Stimulated activated CD4-positive, alpha-beta T cell treated with anti-CD3 and anti-CD28 coated beads, Interleukin-2, amount 100 ng/mL, for 4 hours (primary cell): ENCODE measurements at places on chromosomes 11 and 22.
A peak's percentile ranks its signal among the peaks of the same experiment; 100 is the strongest.

DNA sequence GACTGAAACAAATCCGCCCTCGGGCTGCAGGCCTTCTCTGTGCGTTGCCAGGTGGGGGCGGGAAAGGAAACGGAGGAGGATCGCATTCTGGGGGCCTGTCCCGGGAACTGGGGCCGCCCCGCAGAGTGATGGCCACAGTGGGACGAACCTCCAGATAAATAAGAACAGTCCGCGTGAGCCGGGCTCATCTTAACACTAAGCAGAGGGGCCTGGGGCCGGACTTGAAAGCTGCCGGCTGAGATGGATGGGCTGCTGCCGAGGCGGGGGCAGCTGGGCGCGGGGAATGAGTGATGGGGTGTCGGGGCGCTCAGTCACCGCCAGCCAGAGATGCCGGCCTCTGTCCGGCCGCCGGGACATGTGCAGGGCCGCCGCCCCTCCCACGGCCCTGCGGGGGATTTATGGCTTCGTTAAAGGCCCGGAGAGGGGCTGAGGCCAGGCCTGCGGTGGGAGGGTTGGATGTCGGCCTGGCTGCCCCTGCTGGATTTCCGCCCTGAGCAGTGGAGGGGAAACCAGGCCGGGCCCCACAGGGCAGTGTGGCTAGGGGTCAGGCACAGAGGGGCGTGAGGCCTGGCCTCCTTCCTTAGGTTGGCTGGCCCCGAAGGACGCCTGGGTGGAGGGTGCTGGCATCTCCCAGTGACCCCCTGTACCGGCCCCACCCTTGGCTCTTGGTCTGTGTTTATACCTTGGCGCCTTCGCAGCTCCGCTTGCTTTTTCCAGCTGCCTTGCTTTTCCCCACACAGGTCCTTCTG is 45.3 kb upstream of the CD82 start:
- no peak for DNase-seq

DNA sequence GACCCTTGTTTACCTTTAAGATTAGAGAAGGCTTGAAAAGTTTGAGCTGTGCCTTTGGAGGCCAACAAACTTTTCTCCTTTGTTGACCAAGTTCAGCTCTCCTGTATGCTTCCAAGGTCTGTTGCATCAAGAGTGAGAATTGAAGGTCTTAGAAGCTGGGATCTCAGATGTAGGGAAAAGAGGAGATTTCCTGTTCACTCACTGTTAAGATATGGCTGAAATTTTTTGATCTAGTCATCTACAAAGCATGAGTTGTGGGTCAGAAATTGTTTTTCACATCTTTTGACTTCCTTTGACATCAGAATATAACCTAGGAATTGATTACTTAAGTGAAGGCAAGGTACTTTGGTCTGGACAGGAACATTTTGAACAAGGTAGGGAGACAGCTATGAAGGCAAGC is 12.1 kb downstream of the OR51B4 start:
- no peak for DNase-seq

DNA sequence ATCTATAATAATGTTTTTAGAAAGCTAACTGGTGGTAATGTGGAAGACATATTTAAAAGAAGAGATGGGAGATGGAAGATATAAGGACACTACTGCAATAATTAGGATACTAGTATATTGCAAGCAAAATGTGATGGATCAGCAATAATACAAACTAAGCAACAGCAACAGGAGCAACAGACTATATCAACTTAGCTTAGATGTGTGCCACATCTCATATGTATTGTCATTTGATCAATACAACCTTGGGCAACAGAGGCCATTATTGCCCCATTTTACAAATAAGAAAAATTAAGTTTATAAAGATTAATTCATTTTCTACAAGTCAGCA is 4.2 kb downstream of the FCHSD2 start:
- DNase-seq: no peak

DNA sequence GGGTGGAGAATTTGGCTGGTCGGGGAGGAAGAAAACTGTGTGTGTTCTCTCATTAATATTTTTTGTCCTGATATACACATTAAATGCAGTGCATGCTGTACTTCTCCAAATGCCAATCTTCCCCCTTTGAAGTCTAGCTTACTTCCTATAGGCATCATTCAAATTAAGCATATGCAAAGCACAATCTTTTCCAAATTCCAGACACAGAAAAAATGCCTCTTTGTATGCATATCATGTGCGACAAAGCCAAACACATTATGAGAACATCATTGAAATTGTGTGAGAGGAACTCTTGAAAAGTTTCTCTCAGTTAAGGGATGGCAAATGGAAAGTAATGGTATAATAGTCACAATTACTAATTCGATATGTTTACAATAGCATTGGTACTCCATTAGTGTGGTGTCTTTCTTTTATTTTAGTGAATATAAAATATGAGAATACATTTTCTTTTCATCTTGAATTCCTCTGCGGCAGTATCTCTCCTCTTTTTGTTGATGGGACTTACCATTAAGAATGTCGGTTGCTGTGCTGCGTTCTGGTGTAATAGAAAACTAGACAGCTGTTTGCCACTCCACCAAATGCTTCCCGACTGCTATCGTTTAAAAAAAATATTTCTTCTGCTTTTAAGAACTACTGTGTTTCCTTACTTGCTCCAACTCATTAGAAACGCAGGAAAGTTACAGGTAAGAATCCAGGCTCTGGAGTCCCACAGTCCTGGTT is 19.3 kb upstream of the NRIP3 start:
- no peak for DNase-seq

GRCh38 chr22:19176732-19177131 is 1.8 kb downstream of the SLC25A1 start:
- no peak for DNase-seq

DNA sequence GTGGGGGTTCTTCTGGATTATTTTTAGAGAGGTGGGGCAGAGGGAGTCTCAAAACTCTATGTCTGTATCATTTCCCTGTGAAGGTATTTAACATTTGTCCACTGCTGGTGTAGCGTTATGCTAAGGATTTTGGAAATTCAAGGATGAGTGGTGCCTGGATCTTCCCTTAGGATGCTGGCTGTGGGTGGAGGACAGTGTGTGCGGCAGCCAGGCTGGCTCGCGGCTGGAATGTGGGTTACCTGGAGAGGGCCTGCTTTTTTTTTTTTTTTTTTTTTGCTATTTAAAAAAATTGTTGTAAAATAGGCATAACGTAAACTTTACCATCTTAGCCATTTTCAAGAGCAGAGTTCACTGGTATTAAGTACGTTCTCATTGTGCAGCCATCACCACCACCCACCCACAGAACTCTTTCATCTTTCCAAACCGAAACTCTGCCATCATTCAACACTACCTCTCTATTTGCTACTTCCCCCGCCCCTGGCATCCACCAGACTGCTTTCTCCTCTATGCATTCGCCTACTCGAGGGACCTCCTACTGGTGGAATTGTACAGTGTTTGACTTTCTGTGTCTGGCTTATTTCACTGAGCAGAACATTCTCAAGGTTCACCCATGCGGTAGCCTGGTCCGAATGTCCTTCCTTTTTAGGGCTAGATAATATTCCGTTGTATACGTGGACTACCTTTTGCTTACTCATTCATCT is 67.1 kb downstream of the PARVB start:
- peak; percentile 9 for DNase-seq

DNA sequence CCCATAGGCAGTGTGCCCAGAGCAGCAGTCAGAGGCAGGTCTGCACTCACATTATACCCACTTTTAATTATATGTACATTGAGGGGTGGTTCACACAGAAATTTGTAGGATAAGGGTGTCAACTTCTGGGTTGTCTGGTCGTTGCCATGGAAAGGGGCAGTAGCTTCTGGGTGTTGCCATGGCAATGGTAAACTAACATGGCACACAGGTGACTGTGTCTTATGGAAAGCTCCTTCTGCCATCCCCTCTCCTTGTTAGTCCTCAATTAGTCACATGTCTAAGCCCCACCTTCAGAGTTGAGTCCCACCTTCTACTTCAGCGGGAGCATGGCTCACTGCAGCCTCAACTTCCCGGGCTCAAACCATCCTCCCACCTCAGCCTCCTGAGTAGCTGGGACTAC is 56.3 kb upstream of the ATXN10 start:
- DNase-seq: no peak
